ENCODE measurements at places on chromosomes 12 and 14. TPM values are rescaled to one million over a fixed set of nuclear protein-coding genes. Genes with fewer than 3 reads are reported as not detected.

DNA sequence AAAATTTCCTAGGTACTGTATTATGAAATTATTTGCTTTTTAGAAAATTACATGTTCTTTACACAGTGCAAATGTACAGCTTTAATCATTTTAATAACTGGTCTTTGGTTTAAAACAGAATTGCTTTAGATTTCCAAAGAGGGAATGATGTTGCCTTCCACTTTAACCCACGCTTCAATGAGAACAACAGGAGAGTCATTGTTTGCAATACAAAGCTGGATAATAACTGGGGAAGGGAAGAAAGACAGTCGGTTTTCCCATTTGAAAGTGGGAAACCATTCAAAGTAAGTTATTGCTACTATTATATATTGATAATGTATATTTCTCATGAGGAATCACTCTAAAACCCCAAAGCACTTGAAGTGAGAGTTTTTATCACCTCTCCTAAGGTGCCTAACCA lies 13.4 kb downstream of the LGALS3 start:
- DNase-seq: no peak

DNA sequence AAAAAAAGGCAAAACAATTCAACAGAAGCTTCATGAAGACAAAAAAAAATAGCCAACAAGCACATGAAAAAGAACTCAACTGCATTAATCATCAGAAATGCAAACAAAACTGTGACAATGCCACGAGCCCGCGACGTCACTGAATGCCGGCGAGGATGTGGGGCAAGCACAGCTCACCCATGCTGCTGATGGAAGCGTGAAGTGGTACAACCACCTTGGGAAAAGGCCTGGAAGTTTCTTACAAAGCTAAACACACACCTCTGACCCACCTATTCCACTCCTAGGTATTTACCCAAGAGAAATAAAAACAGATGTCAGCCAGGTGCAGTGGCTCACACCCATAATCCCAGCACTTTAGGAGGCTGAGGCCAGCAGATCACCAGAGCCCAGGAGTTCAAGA lies 10.5 kb downstream of the BTBD6 start:
- DNase-seq: no peak

GNG2 gene
- polyA plus RNA-seq: 0.39 TPM

DNA sequence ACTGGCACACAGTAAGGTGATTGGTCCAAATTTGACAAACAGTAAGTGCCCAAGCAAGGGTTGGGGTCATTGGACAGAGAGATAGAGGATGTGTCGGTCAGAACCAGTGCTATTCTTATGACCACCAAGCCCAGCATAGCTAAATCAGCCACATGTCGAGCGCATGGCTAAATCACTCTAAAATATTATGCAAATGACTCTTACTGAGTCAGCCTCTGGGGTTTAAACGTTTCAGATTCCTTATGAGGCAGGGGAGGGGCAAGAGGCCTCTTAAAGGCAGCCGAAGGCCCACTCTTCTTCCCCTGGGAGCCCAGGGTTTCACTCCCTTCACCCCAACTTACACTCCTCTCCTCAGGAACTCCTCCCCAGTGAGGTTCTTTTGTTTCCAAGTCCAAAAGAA lies 603 bp upstream of the ENDOU start:
- no peak for DNase-seq

DNA sequence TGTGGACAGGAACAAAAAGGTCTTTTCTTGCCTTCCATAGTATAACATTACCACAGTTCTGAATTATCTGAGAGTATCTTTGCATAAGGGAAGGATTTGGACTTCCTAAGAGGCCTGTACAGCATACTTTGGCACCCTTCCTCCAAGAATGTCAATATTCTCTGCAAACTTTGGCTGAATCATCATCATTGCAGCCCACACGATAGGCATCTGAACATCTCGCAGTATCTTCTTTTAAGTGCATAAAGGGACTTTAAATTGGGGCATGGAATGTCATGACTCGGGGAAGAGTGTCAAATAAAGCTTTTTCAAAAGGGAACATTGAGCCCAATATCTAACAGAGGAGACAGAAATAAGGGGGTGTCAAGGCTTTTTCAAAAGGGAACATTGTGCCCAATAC lies 646.2 kb upstream of the STXBP6 start:
- no peak for DNase-seq

DNA sequence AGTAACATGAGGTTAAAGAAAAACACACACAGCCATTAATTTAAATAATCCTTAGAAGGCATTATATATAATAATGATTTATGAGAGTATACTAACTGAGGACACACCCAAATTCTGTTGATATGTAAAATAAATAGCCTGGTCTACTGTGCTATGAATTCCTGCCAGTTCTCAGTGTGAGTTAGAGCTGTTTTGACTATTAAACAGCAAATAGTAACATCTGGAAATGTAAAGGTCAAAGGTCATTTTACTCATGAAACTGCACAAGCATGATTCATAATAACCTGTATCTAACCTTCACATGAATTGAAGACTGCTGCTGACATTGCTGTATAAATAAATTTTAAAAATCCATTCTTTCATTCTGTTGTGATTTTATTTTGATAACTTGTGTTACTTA lies 966.7 kb downstream of the SLC6A15 start:
- peak; percentile 9 for DNase-seq

DNA sequence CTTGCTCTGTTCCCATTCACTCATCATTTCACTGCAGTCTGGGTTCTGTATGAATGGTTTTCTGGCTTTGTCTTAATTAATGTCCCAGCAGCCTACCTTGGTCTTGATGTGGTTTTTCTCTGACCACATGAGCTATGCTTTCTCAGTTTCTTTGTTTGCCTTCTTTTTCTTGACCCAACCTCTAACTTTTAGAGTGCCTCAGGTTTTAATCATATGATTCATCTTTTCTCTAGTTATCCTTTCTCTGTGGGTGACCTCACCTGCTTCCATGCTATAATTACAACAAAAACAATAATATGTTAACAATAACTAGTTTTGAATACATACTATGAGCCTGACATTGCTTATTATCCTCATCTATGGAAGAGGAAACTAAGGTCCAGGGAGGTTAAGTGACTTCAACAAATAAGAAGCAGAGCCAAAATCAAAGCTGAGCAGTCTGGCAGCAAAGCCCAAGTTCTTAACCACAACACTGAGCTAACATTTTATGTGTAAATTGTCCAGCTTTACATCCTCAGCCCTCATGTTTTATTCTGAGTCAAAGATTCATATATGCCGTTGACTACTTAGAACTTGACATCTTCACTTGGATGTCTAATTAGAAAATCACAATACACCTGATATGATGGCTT lies 4.7 kb upstream of the EPYC start:
- DNase-seq: no peak

- no peak for DNase-seq
Measured at GRCh38 chr14:100237735-100238418, 1.1 kb upstream of the YY1 start.

GRCh38 chr12:110501399-110501751 lies 536 bp downstream of the VPS29 start:
- DNase-seq: no peak

- peak; percentile 70 for DNase-seq
Measured at GRCh38 chr14:20610002-20610765, 19.0 kb upstream of the RNASE12 start.

- DNase-seq: no peak
Measured at GRCh38 chr12:28443337-28443736, 253.1 kb downstream of the CCDC91 start.

- no peak for DNase-seq
Measured at GRCh38 chr12:14190694-14191093, 174.8 kb upstream of the ATF7IP start.

IFNG-AS1 gene
- polyA plus RNA-seq: not detected

OAS2 gene
- 92.7 TPM for polyA plus RNA-seq

DNA sequence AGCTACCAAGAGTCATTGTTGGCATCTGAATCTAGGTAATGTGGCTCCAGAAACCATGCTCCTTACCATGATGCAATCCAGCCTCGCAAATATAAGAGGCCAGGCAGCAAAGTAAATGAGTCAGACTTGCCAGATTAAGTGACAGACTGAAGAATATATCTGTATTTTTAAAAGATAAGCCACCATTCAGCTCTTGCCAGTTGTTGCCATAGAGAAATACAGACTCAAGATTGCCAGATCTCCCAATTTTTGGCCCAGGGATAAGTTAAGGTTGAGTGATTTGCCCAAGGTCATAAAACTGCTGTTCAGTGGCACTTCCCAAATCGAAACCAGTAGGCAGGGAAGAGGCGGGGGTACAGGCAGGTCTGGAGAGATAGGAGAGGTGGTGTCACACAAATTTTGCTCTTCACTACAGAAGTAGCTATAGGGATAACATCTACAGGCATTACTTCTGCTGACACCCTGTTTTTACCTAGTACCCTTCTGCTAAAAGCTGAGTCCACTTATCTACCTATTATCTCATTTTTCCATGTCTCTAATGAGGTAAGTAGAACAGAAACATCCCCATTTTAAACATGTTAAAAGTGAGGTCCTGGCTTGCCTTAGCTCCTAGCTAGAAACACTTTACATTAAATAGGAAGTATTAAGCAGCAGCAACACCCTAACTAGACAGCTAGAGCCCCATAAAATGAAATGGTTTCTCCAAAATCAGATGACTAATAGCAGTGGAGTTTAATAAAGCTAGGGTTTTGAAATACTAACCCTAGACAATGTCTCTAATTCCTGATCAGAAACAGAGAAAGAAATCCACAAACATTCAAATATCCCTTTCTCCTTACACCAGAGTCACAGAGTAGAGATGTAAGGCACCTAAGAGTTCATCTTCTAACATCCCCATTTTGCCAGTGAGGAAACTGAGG lies 19.5 kb downstream of the DCAF5 start:
- no peak for DNase-seq

LMO3 gene
- polyA plus RNA-seq: not detected

MUCL1 gene
- polyA plus RNA-seq: 1.1 TPM

GRCh38 chr14:54335569-54336155 lies 61.1 kb upstream of the CDKN3 start:
- no peak for DNase-seq

KRT80 gene
- 4.1 TPM for polyA plus RNA-seq

GRCh38 chr14:64684091-64684490 lies 20.1 kb upstream of the PLEKHG3 start:
- no peak for DNase-seq

NEUROD4 gene
- polyA plus RNA-seq: not detected

SEC23A gene
- polyA plus RNA-seq: 61.4 TPM

DNA sequence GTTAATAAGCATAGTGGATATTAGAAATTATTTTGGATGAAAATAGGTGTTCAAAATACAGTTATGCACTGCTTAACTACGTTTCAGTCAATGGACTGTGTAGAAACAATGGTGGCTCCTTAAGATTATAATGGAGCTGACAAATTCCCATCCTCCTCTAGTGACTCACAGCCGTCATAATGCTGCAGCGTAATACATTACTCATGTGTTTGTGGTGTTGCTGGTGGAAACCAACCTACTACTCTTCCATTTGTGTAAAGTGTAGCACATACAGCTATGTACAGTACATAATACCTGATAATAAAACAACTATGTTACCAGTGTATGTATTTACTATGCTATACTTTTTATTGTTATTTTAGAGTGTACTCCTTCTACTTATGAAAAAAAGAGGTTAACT lies 111.2 kb upstream of the TMCC3 start:
- peak; percentile 50 for DNase-seq

YEATS4 gene
- 9.6 TPM for polyA plus RNA-seq

DNA sequence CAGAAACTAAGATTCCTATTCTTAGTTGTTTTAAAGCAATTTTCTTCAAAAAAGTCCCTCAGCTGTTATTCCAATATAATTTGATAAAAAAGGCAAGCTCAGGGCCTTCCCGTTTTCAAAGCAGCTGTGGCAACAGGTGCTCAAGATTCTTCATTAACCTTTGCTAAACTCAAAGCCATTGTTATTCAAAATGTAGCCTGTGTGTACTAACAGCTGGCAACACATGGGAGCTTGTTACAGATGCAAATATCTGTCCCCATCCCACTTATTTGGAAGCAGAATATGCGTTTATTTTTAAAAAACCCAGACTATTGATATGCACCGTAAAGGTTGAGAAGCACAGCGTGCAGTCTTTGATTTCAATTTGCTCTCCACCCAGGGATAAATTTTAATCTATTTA lies 210.4 kb upstream of the SYT10 start:
- no peak for DNase-seq

AKT1 gene
- polyA plus RNA-seq: 102 TPM

CACNA1C gene
- not detected for polyA plus RNA-seq

DNA sequence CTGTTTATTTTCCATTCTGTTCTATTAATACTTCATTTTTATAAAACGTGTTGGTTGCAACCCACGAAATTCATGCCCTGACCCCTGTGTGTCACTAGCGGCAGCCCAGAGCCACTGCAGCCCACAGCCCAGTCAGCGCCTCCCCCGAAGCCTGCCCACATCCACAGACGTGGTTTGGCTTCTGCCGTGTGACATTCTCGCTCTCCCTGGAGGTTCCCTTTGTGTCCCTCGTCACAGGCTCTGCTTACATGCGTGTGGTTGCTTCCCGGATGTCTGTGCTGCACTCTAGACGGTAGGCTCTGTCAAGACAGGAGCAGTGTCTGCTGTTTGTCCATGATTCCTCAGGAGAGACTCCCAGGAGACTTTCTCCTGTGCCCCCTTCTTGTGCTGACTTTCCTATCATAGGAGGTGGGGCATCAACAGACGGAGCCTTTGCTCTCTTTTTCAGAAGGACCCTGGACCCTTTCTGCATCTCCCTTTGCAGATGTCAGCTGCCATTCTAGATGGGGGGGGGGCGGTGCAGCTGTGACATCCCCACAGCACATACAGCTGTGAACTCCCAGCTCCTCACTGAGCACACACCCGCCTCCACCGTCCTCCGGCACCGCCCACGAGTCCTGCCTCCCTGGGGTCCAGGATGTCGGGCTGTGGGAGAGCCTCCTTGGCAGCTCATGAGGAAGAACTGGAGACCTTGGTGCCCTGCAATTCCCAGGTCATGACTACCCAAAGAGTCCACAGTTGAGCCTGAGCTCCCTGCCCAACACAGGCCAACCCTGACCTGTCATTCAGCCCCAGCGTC lies 36.8 kb upstream of the PIWIL1 start:
- no peak for DNase-seq

TIMELESS gene
- 2.6 TPM for polyA plus RNA-seq

DNA sequence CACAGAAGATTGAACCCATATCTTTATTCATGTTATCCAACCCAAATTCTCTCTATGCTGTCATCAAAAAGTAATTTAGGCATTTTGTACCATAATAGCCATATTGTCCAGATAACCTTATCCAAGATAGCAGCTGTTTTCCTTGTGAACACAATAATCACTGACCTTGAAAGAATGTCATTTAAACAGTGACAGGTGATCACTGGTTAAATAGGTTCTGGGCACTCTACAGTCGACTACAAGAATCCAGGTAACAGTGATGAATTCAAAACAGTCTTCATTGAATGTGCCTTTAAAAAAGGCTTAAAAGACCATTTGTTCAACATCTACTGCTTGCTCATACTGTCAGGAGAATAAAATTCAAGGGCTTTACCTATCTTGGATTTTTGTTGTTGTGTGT lies 4.6 kb upstream of the SPX start:
- DNase-seq: no peak

DNA sequence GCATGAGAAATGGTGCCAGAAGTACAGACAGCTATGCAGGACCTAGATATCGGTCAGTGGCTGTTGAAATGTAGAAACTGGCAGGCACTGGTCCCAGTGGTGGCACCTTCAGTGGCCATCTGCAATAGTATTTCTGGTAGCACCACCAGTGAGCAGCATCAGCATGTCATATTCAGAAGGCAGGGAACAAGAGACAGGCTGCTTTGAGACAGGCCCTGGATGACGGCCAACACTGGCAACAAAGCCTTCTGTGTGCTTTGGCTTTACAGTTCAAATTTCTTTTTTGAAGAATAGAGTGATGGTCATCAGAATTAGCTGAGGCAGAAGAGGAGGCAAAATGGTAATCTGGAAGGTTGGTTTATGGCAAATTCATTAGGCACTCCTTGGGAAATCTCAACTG lies 273.4 kb upstream of the SLC16A7 start:
- no peak for DNase-seq

A2ML1 gene
- 240 TPM for polyA plus RNA-seq

All from keratinocyte (primary cell).